ENCODE measurements at places on chromosomes 7 and 10. TPM values are rescaled to one million over a fixed set of nuclear protein-coding genes. Genes with fewer than 3 reads are reported as not detected.

The PALD1 gene
- 6.5 TPM for total RNA-seq

The CCDC3 gene
- total RNA-seq = 0.94 TPM

The TAS2R41 gene
- total RNA-seq = not detected

The FFAR4 gene
- 0.27 TPM for total RNA-seq

The MOSPD3 gene
- total RNA-seq = 22.1 TPM

The TNS3 gene
- 87.3 TPM for total RNA-seq

The ABCB1 gene
- not detected for total RNA-seq

The SFMBT2 gene
- 12.2 TPM for total RNA-seq

Data from A549 treated with CpdA at 1 μM for 4 hours (cell line).